ENCODE measurements at places on chromosomes 7 and 10.

DNA sequence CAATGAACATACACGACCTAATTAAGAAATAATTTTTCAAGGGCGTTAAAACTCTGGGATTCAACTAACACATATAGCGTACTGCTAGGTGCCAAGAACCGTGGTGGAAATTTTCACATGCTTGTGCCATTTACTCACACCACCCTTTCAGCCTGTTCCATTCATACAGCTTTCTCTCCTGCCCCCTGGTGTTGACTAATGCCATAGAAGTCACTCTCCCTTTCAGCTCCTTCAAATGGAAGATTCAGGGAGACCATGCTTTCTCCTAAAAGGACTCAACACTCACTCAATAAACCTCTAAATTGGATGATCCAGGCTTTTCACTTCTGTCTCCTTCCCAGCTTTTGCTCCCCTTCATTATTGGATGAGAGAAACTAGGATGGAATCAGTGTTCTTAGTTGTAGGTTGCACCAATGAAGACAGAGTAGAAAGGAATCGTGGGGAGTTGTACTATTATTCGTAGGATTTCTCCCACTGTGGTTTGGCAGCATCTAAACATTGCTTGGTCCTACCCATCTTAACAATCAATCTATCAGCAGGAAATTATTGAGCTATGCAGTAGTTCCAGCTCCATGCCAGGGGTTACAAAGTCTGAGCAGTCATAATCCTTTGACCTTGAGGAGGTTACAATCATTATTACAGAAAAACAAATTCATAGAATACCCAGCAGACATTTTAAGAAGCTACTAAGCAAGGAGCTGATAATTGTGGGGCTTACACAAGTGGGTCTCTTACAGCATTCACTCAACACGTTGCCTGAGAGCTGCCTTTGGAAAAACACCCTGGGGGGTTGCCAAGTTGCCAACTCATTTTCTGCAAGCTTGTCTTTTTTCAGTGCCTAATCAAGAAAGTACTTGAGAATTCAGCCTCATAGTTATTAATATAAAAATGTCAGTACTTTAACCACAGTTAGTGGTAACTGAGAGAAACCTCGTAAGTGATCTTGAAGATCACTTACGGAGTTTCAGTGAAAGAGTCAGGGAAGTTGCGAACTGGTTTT, 2.8 kb upstream of the PPP1R3C start:
- DNase-seq = peak; percentile 19

DNA sequence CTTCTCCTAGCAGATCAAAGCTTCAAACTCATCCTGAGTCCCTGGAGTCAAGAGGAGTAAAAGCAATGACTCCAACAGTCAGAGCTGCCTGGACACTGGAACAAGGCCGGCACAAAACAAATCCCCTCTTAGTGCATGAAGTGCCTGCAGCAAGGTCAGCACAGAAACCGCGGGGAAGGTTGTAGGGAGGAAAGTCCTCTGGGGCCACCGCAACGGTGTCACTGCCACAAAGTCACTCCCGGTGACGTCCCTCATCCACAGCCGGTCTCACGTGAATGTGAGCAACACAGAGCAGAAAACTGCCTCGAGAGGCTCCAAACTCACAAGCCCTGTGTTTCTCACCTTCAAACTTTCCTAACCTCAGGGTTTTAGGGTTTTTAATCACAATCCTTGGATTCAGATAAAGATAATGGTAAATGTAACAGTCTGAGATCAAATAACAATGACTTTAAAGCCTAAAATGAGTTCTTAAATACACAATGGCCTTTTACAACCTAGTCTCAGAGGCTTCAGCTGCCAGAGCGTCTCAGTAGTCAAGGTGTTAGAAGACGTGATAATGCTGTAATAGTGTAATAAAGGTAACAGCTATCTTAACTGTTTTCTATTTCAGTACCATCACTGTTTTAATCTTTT, 274.3 kb downstream of the ZMYND11 start:
- no peak for DNase-seq

DNA sequence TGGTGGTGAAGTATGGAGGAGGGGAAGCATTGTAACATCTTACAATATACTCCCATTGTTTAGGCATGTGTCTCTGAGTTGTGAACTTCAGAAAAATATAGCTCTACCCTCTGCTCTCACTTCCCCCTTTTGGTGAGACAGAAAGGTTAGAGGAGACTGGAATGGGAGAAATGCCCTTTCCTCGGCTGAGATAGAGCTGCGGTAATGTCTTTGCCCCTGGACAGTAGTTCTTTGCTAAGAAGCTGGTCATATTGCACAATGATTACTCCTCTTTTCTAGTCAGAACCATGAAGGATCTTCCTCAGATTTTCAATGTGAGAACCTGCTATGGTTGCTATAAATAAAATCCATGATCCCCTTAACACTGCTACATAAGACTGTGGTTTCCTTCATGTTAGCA, 171.0 kb downstream of the SEM1 start:
- no peak for DNase-seq

- DNase-seq = no peak
Measured at GRCh38 chr7:50745336-50745735, 37.4 kb downstream of the GRB10 start.

- DNase-seq = no peak
Measured at GRCh38 chr7:118836933-118837332, 612.4 kb downstream of the ANKRD7 start.

- no peak for DNase-seq
Measured at GRCh38 chr7:109044691-109045090, 475.0 kb downstream of the DNAJB9 start.

GRCh38 chr7:32163141-32163806, 93.1 kb upstream of the PDE1C start:
- no peak for DNase-seq

DNA sequence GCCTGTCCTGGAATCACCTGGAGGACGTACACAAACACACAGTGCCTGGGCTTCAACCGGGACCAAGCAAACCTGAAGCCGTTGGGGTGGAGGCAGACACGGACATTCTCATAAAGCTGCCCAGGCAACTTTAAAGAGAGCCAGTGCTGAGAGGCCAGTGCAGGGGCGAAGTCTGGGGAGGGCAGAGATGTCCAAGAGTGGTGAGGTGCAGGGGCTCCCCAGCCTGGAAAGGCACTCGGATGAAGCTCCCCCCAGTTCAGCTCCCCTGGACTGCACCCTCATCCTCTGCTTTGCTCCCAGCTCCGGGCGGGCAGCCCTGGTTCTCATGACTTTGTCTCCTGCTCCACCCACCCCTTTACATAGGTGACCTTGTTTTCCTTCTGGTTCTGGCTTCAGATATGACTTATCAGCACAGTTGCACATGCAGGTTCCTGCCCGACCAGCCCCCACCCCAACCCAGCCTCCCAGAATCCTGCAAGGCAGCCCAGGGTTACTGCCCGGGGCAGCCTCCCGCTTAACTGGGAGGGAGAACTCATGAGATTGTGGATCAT, 60.8 kb upstream of the EEPD1 start:
- DNase-seq = no peak

DNA sequence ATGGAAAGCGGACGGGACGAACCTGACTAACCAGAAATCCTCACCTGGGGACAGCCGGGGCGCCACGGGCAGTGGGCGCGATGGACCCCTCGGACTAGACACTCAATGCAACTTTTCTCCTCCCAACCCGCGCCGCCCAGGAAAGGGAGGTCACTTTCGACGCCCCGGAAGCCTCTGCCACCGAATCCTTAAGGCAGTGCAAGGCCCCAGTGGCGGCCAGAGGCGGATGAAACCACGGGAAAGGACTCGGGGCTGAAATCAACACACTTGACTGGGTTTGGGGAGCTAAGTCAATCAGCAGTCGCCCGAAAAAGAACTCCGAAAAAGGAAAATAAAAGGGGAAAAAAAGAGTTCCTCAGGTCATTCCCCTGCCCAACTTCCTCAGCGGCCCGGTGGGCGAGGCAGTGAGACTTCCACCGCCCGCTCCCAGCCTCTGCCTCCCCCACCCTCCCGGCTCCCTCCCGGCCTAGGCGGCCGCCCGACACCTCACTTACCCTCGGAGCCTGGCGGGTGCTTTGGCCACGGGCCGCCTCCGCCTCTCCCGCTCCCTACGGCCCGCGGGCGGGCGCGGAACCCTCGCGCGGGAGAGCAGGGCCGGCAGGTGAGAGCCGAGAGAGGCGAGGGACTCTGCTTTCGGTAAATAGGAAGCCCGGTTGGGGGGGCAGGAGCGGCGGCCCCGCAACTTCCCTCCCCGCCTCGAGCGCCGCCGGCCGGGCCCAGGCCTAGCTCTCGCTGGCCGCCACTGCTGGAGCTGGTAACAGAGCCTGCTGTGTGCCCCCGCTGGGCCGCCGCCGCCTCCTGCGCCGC, 518 bp downstream of the WAPL start:
- DNase-seq = peak; percentile 34

GRCh38 chr7:80916770-80917741, 1.8 kb downstream of the SEMA3C start:
- no peak for DNase-seq

DNA sequence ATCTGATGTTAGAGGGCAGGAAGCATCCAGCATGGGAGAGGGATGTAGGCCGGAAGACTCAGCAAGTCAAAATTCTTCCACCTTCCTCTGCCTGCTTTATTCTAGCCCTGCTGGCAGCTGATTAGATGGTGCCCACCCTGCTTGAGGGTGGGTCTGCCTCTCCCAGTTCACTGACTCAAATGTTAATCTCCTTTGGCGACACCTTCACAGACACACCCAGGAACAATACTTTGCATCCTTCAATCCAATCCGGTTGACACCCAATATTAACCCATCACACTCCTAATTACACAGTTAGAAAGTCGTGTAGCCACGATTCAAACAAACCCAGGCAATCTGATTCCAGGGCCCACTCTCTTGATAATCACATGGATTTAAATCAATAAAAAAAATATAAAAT, 433.9 kb upstream of the LRGUK start:
- DNase-seq = no peak

- DNase-seq = no peak
Measured at GRCh38 chr10:28564905-28565304, 32.0 kb downstream of the WAC start.

DNA sequence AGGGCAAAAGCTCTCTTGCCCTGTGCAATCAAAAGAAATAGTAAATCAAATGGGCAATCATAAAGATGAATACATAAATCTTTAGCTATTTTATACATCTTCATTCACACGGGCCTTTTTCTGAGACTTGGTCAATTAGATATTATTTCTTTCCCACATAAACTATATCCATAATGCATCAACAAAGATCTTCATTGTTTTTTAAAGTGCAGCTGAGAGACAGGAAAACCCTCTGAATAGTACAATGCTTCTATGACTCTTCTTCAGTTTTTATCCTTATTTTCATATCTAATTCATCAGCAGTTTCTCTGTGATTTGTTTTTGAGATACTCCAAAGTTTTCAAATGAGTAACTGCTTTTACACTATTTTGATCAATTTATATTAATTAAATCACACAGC, 25.5 kb downstream of the LARP4B start:
- DNase-seq = no peak

DNA sequence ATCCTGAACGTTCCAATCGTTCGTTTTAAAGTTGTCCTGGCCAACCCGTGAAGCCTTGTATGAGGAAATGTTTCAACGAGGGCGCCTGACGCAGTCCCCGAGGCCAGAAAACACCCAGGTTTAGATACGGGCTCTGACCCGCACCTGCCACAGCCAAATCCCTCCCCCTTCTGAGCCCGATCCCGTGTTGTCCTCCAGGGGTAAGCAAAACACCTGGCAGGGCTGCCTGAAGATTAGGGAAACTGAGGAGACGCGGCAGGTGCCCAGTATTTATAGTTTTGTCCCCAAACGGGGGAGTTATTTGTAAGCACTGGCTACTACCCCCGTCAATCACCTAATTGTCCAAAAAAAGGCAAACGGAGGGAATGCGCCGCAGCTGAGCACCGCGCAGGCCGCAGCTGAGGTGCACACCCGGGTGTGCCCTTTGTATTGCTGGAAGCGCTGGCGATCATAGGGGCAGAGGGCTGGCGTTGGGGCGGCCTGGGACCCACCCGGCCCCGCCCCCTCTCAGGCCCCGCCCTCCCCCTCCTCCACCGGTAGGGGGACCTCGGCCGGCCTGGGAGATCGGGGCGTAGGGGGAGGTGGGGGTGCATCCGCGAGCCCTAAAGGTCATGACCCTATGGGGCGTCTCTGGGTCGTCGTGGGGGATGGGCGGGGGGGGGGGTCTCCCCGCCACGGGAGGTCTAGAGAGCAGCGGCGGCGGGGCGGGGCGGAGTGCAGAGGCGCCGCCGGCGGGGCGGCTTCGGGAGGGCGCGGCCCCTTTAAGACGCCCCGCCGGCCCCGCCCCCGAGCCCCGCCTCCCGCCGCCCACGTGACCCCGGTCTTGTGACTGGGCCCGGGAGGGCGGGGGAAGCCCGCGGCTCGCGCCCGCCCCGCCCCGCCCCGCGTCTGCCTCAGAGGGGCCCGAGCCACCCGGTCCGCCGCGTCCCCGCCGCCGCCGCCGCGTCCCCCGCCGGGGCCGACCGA, at the start of gene BRI3:
Gene BRI3, plus strand, starts transcription at position 896 of the 966 bp plus-strand sequence. CDS start 110 bp downstream, outside the sequence.
- peak; percentile 94 for DNase-seq

- DNase-seq = peak; percentile 8
Measured at GRCh38 chr10:113007821-113008220, 57.8 kb downstream of the TCF7L2 start.

DNA sequence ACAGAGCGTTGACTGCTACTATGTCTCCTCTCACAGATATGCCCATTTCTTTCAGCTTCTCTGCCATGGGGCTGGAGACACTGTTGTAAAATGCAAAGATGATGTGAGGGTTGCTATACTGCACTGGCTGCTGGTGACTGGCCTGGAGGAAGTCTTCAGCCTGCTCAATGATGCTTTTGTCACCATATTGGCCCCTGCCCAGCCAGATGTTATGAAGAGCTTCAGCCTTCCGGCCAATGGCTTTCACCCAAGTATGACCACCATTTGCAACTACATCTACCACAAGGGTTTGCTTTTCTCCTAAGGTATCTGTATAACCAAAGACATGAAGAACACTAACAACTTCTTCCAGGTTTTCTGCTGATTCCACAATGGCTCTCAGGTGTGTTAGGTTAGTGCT, 1.6 kb downstream of the C7orf25 start:
- no peak for DNase-seq

DNA sequence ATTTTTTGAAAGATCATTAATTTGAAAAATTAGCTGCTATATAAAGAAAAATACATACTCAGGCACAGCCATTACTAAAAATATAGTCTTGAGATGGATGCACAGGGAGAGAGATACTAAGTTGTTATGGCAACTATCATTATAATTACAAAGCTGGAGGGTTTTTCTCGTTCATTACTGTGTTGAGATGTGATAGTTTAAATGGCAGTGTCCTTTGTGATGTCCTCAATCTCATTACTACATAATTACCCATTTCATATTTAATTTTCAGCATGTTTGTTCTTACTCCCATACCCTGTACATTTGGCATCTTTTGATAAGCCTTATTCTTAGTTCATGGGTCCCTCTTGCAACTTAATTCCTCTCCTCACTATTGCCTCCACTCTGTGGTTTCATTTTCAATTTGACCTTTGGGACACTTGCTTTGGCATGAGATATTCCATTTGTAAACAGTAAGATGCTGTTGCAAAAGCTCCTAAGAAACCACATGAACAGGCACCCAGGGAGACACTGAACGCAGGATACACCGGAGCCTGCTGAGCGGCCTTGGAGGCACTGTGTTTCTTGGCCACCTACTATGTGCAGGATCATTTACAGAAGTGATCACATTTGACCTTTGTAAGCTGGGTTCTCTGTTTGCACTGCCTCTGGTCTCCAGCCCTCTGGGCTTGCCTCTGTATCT, 4.8 kb upstream of the CPXM2 start:
- DNase-seq = no peak

- DNase-seq = no peak
Measured at GRCh38 chr7:129496653-129497052, 5.7 kb upstream of the SMKR1 start.

- DNase-seq = no peak
Measured at GRCh38 chr10:1558906-1559305, 178.4 kb downstream of the ADARB2 start.
